ENCODE measurements at places on chromosomes 13 and 19. TPM values are rescaled to one million over a fixed set of nuclear protein-coding genes. Genes with fewer than 3 reads are reported as not detected.

Gene ZNF99
- not detected for total RNA-seq

DNA sequence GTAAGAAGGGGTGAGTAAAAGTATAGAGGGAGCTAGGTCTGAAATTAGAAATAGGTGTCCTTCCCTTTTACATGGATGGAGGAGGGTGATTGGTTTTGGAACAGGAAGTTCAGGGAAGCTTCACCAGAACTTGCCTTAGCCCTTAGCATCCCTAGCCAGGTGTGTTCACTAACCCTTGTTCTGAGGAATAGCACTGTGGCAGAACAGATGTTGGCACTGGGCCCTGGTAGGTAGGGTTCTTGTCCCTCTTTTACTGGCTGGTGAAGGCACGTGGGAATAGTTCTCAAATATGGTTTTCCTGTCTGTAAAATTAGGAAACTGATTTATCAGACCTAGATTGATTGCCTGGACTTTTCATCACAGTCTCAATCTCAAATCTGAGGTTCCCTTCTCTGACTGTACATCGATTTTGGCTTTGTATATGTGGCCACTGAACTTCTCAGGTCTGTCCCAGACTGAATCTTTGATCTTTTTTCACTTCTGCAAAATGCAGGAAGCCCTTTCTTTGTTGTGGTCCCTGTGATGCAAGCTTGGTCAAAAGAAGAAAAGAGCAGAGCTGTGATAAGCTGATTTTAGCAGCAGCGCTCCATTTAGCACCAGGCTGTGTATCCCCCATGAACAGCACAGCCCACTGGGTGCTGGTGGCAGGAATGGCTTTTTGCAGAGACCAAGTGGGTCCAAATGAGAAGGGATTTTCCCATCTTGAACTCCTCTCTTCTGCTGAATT lies 86.2 kb upstream of the HTR2A start:
- no peak overlapping the region for H3K27ac ChIP-seq
- no peaks in the 10 kb centered on the region for H3K27me3 ChIP-seq
- no peak overlapping the region for H3K4me3 ChIP-seq
- H3K36me3 ChIP-seq: no peaks in the 10 kb centered on the region
- DNase-seq: no peak

- H3K36me3 ChIP-seq: peaks cover 18% of the 10 kb centered on the region
- peaks cover 20% of the 10 kb centered on the region for H3K4me1 ChIP-seq
- no peak overlapping the region for H3K4me3 ChIP-seq
- no peak overlapping the region for H3K27ac ChIP-seq
- DNase-seq: no peak
These were observed 437.9 kb downstream of the KLF12 start for GRCh38 chr13:73696271-73696670.

- no peak overlapping the region for H3K4me3 ChIP-seq
- no peaks in the 10 kb centered on the region for H3K27me3 ChIP-seq
- H3K36me3 ChIP-seq: peaks cover 10% of the 10 kb centered on the region
- DNase-seq: no peak
These were observed 3.2 kb downstream of the ARHGAP35 start for GRCh38 chr19:46863818-46864629.

GRCh38 chr19:1865172-1866010 lies 2.0 kb upstream of the KLF16 start:
- H3K27me3 ChIP-seq: no peaks in the 10 kb centered on the region
- H3K36me3 ChIP-seq: no peaks in the 10 kb centered on the region
- no peak for DNase-seq
- H3K4me1 ChIP-seq: peaks cover 41% of the 10 kb centered on the region

Data from activated CD8-positive, alpha-beta memory T cell treated with anti-CD3 and anti-CD28 coated beads, Interleukin-2, amount 10 ng/mL, durations not matched to agents 7 days and 5 days (primary cell).